ENCODE measurements at places on chromosomes 16 and 17. TPM values are rescaled to one million over a fixed set of nuclear protein-coding genes. Genes with fewer than 3 reads are reported as not detected.

DNA sequence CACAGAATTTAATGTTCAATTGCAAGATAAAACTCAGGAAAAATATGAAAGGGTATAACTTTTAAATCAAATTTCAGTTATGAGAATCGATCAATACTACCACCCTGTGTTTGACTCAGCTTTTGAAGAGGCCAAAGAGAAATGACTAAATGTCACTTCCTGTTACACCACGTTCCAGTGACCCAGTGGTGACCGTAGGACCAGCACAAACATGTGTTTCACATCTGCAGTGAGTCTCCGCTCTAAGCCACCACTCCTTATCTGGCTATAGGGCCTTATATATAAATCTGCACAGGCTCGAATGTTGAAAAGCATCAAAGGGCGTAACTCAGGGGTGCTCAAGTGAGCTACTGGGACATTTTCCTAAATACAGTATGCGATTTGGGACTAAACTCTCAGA is 36.1 kb downstream of the CYB5D2 start:
- no peak for DNase-seq

The USH1G gene
- total RNA-seq, result 1.1 TPM

- no peak for DNase-seq
These were observed 1.1 kb downstream of the G6PC1 start for GRCh38 chr17:42901535-42902229.

The CCDC200 gene
- total RNA-seq, result not detected

GRCh38 chr17:70076831-70077230 is 1.8 kb downstream of the KCNJ16 start:
- DNase-seq, result no peak

DNA sequence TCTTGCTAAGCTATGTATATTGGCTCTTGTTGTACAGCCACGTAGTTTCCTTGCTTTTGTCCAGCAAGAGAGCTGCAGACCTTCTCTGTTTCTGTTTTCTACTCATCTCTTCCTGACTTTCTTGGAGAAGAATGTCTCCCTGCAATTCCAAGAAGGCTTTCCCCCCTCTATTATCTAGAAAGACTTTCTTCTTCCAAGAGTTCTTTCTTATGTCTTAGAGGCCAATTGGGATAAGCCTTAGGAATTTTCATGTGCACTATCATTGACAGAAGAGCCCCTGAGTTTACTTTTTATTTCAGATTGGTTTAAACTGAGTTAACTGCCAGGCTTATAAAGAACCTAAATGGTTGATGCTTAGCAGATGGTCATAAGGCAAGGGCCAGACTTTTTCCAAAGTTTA is 9.0 kb downstream of the CAPNS2 start:
- DNase-seq, result no peak

GRCh38 chr16:19812986-19813385 is 71.7 kb downstream of the GPRC5B start:
- DNase-seq, result no peak

GRCh38 chr17:7915179-7915610 is 894 bp downstream of the RNF227 start:
- DNase-seq, result no peak

DNA sequence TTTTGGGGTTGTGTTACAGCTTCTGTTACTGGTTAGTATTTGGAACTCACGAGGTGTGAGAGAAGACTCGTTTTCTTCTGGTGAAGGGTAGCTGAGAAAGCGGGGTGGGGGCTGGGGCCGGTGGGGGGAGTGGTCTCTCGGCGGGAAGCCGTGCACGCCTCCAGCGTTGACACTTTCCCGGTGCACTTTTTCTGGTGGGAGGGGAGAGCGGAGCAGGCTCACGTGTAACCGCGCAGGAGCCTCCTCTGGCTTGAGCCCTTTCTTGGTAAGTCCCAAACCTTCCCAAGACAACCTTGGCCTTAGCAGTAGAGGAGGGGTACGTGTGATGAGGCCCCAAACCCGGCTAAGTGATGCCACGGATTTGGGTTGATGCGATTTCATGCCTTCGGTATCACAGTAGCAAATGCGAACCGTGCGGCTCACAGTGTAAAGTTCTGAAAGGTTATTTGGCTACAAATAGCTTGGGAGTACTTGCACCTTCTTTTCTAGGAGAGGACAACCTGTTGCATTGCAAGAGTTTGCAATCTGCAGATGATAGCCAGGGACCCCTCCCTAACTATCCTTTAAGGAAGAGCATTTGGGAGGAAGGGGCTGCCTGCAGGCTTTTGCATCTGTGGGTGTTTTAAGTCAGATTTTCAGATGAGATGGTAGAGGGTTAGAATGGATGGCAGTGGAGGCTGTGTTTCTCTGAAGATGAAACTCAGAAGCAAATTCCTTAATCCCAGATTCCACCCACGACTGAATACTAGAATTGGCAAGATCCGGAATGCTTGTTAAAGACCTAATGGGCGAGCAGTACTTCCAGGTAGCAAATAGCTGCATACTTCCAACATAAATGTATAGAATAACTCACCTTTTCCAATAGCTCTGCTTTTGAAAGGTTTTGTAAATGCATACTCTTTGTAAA is 1.5 kb downstream of the HLF start:
- DNase-seq, result no peak

GRCh38 chr17:73750975-73751374 is 106.7 kb upstream of the SDK2 start:
- no peak for DNase-seq

DNA sequence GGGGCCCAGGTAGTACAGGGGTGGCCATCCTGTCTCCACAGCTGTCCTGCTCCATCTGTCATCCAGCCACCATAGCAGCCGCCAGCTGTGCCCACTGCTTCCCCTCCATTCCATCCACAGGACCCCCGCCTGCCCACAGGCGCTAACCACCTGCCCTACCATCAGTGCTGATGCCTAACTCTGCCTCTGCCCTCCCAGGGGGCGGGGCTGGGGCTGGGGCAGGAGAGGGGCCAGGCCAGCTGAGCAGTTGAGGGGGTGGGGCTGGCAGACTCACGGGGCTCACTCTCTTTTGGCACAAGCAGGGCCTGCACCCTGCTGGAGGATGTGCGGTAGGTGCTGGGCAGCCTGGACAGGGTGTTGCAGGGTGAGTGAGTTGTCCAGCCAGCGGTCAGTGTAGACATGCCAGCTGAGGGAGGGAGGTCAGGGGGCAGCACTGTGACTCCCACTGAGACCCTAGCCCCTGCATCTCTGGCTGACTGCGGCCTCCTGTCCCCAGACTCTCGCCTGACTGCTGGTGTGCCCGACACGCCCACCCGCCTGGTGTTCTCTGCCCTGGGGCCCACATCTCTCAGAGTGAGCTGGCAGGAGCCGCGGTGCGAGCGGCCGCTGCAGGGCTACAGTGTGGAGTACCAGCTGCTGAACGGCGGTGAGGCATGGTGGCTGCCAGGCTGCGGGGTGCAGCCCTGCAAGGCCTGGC is 9.6 kb downstream of the GALK1 start:
- no peak for DNase-seq

- DNase-seq, result peak; percentile 7
These were observed 837 bp upstream of the PRDM7 start for GRCh38 chr16:90077757-90078578.

- no peak for DNase-seq
These were observed 72.8 kb downstream of the RPH3AL start for GRCh38 chr17:279776-280175.

DNA sequence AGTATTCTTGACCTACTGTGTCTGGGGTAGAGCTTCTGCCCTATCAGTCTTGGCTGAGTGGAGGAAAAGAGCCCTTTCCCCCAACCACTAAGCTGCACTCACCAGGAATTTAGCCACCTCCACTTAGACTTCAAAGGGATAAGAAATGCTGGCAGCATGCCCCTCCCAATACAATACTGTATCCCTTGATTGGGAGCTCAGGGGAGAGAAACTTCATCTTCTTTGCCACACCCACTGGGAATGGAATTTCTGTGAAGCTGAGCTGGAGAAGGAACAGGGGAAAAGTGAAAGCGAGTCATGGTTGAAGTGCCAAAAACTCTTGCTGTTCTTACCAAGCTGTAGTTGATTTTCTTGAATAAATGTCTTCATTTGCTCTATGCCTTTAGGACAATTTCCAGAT is 68.8 kb downstream of the CEP112 start:
- DNase-seq, result peak; percentile 20

GRCh38 chr16:87145181-87146176 is 171.7 kb downstream of the C16orf95 start:
- no peak for DNase-seq

DNA sequence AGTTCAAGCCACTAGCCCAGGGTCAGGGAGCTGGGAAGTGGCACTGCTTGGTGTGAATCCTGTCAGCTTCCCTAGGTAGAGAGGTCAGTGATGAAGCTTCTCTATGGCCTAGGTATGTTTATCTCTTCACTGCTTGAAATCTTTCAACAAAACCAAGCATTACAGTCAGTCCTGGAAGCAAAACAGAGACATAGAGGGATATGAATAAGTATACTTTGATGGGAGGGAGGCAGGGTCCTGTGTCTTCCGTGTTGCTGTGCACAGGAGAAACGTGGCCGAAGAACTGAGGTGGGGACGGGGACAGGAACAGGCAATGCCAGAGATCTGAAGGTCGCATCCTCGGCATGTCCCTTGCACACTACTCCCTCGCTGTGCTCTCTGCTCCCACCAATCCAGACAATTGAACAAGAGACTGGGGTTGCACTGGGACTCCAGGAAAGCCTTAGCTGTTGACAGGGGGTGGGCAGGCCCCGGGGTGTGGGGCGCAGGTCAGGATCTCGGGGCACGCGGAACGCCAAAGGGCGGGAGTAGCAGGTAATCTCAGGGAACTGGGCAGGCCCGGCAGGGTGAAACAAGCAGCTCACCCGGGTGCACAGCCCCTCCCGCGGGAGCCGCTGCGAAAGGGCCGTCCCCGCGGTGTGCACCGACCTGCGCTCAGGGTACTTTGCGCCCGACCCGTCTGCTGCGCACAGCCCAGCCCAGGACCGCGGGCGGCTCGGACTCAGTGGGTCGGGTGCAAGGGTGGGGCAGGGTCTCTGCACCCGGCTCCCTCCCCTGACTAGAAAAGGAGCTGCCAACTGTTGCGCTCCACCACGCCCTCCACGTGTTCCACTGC is at the start of gene MT1H:
TSS of gene MT1H (plus strand) at position 810 of the 835 bp plus-strand sequence. CDS start 71 bp downstream, outside the sequence.
- DNase-seq, result no peak

DNA sequence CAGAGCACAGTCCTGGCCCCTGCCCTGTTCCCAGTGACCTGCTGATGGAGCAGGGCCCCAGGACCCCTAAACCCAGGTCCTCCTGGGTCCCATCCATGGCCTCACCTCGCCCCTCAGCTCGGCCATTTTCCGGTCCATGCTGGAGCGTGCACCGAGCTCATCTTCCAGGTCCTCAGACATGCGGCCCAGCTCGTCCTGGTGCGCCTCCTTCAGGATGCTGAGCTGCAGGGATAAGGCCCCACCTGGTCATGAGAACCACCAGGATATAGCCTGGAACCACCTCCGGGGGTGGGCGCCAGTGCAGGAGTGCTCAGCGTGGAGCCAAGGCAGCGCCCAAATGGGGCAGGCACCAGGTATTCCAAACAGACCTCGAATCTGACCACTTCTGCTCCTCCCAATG is 17.9 kb downstream of the CCDC102A start:
- no peak for DNase-seq

The SPATA22 gene
- not detected for total RNA-seq

GRCh38 chr16:81445143-81445961 is 744 bp downstream of the CMIP start:
- DNase-seq, result no peak

DNA sequence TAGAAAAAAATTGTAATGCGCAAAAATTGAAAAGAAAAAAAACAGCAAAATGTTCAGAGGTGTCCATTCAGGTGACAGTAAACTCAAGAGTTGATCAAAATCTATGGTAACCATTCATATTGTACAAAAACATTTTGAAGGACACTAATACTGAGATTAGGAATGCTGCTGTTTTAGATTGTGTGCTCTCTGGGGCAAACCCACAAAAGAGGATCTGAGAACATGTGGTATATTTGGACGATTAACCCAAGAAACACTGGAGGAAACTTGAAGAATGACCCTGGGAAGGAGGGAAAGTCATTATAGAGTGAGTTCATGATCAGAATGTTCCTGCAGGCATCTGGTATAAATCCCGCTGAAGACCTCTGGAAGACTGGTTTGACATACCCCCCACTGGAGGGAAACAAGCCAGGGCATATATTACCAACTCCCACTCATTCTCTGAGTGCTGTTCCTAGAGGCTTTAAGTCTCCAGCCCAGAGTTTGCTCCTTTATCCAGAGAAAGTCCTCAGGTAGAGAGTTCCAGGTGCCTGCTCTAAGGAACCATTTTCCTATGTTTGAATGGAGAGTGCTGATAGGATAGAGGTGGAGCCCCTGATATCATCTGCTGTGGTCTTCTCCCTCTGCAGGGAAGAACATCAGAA is 1.2 kb downstream of the KRTAP4-2 start:
- DNase-seq, result no peak

The MINK1 gene
- 58.4 TPM for total RNA-seq

DNA sequence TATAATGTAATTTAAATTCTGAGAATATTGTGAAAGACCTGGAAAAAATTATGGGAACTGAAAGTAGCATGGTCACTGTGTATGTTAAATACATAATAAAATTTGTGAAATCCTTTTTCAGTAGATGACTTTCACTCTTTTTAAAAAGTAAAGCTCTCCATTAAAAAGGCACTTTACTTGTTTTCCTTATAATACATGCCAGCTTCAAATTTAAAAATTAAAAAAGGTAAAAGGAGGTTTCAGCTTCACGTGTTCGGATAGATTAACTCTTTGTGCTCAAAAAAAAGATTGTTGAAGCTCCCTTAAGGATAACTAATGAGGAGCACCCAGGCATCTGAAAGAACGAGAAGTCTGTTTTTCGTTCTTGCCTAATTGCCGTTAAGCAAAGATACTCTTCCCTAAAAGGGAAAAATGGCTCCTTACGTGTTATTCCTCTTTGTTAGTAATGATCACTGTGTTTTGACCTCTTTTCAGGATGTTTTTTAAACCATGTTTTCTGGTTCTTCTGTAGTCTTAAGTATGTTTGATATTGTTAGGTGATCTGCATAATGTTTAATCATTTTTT is 87.8 kb downstream of the TUBD1 start:
- DNase-seq, result no peak

The HBZ gene
- not detected for total RNA-seq

DNA sequence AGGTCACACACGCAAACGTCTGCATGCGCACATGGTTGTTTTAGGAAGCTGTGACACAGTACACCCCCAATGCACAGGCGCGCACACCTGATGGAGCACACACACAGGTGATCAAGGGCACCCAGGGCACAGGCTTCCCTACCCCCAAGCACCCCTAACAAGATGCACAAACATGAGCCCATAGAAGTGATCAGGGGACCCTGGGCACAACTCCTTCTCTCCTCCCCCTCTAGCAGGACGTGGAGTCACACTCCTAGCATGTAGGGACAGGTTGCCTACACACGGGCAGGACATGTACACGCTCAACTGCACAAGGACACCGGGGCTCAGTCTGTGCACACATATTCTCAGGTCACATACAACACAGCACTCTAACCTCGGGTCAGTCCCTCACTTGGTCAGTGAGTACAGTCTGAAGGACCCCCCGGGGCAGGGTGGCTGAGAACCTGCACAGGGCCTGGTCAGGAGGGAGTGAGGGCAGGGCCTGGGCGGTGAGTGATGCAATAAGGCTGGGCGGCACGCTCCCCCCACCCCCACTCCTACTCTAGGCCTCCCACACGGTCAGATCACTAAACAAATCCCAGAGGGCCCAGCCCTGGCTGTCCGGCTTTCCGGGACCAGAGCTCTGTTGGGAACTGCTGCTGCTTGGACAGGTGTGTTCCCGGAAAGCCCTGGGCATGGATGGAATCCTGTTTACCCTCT is 751 bp upstream of the DOC2B start:
- DNase-seq, result peak; percentile 75
